ENCODE measurements at places on chromosomes 1 and 21.

- peak; percentile 37 for DNase-seq
Measured at GRCh38 chr1:55696181-55696754, 481.1 kb upstream of the USP24 start.

DNA sequence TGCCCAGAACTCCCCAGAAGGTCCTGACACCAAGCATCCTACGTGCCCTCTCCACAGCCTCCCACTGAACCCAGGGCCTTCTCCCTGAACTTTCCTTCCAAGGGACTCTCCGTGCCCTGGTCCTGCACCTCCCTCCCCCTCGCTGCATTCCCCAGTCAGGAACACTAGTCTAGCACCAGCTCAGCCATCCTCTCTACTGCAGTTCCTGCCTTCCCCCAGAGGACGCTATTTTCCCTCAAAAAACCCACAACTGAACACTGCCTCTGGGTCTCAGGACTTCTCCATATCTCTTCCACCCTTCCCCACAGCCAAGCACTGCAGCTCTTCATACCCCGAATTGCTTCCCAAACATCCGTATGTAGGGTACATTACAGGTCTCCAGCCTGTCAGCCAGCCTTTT is 12.6 kb upstream of the ARTN start:
- no peak for DNase-seq

- DNase-seq: no peak
Measured at GRCh38 chr21:25997788-25998611, 172.6 kb downstream of the APP start.

DNA sequence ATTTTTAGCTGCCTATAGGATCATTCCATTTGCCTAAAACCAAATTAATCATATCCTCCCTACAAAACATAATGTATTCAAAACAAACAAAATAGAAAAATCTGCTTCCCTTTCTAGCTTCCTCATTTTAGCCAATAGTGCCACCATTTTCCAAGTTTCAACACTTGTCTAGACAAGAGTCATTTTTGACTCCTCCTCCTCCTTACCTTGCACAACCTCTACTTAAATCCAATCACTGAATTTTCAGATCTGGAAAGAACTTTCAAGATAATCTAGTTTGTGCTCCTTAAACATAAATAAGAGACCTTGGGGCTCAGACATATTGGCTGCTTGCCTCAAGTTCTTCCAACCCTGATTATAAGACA is 7.4 kb downstream of the STX6 start:
- DNase-seq: no peak

- no peak for DNase-seq
Measured at GRCh38 chr1:10242811-10243210, 32.4 kb downstream of the KIF1B start.

GRCh38 chr1:67855444-67855843 is 22.2 kb upstream of the GNG12 start:
- no peak for DNase-seq

- DNase-seq: no peak
Measured at GRCh38 chr21:16040601-16041000, 310.8 kb downstream of the USP25 start.

DNA sequence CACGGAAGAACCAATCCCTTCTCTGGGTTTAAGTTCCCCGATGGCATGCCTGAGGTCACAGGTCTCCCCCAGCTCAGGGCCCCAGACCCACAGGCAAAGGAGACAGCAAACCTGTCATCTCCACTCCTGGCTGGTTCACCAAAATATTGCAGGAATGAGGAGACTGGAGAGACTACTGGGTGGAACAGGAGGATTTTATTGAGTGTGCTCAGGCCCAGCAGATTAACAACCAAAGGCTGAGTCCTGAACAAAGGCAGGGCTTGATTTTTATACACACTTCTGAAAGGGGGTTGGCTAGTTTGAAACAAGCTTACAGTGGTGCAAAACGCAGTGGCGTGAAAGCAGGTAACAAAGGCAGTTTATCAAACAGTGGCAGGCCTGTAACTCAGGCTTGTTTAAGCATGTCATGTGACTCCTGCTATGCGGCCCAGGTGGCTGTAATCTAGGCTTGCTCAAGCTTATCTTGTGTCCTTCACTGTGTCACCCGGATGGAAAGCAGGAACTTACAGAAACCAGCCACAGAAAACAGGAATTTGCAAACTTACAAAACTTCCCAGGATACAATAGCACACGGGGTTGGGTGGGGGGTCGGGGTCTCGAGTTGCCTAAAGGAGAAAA is 27.4 kb upstream of the KCNJ15 start:
- no peak for DNase-seq

GRCh38 chr1:15950763-15951295 is 25.1 kb downstream of the ZBTB17 start:
- no peak for DNase-seq

GRCh38 chr21:43608225-43608624 is 51.1 kb downstream of the HSF2BP start:
- DNase-seq: no peak

- no peak for DNase-seq
Measured at GRCh38 chr1:9728451-9729295, 77.1 kb downstream of the PIK3CD start.

DNA sequence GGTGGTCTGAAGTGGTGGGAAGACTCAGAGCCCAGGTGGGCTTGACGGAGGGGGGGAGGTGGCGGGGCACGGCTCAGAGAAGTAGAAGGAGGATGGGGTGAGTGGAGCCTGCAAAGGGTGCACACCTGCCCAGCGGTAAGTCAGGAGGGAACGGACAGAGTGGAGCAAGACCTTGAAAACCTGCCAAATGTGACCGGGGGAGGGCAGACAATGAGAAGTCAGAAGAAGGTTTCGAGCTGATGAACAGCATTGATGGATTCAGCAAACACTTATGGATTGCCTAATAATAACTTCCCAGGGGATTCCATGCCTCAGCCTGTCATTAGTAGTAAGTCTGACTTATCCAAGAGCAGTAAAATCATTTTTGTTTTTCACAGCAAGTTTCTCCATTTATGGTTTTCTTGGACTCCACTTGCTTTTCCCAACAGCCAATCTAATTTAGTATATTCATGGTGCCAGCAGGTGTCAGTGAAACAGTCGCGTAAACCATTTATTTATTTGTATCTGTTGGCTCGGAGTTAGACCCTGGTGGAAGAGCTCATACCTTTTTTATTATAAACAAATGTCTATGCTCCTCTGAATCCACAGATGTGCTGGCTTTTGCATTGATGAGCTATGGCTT is 279.1 kb downstream of the PCP4 start:
- DNase-seq: no peak

GRCh38 chr1:245500546-245500945 is 345.8 kb downstream of the KIF26B start:
- DNase-seq: no peak

GRCh38 chr1:4678066-4678717 is 23.8 kb downstream of the AJAP1 start:
- no peak for DNase-seq

DNA sequence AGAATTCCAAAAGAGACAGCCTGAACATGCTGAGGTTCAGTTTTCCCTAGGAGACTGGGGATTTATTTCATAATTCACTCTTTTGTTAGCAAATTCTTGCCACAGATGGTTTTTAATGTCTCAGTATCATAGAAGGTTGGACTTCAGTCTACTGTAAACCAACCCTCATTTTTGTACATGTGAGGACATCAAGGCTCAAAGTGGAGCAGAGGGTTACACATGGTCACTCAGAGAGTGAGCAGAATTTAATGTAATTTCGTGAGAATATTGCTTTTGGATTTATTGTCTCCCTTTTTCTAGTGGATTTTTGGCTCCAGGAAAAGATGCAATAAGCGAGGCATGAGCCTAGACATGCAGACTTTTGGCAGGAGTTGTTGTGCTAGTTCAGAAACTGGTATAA is 210.8 kb upstream of the JUN start:
- DNase-seq: no peak

DNA sequence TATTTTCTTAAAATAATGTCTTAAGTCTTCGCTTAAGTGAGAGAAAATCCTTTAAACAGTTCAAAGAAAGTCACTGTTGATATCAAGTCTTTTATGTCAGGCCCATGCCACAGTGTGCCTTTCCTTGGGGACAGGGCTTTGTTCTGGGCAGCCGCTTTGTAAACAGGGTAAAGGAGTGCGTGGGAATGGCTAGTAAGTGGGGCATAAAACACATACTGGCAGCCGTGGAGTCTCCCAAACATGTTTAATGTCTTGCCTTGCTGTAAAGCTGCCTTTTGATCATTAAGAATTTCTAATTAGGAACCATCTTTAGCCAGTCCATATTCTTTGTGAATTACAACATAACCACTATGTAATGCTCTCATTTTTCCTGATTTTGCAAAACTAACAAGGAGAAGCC is 99.7 kb downstream of the PHTF1 start:
- DNase-seq: no peak

DNA sequence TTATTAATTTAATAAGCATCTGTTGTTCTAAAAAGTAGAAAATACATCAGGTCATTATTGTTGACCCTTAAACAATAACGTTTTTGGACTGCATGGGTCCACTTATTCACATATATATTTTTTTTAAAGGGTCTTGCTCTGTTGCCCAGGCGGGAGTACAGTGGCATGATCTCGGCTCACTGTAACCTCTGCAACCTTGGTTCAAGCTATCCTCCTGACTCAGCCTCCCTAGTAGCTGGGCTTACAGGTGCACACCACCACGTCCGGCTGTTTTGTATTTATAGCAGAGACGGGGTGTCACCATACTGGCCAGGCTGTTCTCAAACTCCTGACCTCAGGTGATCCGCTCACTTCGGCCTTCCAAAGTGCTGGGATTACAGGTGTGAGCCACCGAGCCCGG is 53.0 kb downstream of the DAP3 start:
- no peak for DNase-seq

- no peak for DNase-seq
Measured at GRCh38 chr1:17851056-17851455, 95.9 kb downstream of the ACTL8 start.

- DNase-seq: no peak
Measured at GRCh38 chr1:204409836-204410687, 1.6 kb downstream of the PPP1R15B start.

DNA sequence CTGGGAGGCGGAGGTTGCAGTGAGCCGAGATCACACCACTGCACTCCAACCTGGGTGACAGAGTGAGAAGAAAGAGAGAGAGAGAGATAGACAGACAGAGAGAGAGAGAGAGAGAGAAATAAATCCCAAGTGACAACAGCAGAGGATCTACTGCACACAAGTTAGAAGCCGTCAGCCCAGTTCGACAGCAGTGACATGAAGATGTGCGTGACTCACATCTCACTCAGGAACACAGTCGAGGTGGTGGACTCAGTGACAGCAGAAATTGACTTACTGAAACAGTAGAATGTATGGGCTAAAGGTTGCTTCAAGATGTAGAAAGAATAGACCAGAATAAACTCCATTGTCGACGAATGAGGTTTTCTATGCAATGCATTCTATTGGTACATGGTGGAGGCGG is 77.0 kb upstream of the KRTAP19-8 start:
- DNase-seq: no peak

- peak; percentile 64 for DNase-seq
Measured at GRCh38 chr1:55938376-55938850, 641.0 kb downstream of the PLPP3 start.

DNA sequence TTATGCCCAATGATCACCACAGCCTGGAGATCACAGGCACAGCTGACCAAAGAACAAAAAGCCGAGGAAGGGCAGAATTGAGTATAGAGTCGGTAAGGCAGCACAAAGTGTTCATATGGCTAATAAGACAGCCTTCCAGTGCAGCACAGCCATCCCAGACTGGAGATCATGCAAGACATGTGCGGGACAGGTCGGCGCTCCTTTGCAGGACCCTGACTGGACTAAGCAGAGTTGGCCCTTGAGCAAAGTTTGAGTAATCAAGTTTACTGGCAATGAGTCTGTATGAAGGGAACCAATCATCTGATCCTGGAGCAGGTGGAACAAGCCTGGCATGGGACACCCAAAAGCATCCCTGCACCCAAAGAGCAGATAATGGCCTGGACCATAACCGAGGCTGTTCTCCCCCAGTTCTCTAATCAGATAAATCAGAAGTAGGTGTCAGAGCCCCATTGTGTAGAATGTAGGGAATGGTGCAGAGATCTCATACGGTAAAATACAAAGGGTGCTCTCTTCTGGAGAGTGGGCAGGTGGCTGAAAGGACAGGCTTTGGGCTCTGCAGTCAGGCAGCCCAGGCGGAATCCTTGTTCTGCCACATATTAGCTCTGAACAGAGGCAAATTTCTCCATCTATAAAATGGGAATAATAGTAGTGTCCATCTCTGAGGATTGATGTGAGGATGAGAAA is 10.7 kb upstream of the DNASE2B start:
- no peak for DNase-seq

DNA sequence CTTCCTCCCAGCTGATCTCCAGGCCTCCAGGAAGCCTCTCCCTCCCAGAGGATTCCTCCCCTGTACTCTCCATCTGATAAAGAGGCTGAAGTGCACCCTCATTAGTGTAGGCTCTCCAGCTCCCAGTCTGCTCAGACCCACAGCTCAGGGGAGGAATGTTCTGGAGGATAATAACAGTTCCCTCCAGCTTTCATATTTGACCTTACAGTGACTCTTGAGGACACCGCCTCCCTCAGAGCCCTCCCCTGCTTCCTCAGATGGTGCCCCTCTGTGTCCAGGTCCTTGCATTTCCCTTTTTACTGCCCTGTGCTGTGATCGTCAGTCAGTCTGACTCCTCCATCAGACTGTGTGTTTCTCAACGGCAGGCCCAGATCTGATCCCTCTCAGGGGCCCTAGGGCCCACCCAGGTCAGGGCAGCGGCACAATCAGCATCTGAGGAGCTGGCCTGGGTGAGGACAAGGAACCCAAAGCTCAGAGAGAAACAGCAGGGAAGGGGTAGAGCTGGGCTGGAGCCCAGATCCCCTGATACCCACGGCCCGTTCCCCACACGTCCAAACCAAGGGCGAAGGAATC is 1.1 kb upstream of the SHISAL2A start:
- no peak for DNase-seq

DNA sequence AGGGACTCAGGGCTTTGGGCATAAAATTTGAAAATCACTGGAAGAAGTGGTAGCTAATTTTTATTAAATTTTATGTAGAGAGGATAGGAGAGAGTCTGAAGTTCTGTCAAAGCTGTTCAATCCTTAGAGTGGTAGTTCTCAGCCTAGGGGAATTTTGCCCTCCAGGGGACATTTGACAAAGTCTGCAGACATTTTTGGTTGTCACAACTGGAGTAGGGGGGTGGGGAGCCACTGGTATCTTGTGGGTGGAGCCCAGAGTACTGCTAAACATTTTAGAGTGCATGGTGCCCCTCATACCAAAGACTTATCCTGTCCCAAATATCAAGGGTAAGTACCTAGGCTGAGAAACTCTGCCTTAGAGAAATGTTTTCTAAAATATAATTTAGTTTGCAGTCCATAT is 30.2 kb downstream of the RASAL2 start:
- DNase-seq: no peak

DNA sequence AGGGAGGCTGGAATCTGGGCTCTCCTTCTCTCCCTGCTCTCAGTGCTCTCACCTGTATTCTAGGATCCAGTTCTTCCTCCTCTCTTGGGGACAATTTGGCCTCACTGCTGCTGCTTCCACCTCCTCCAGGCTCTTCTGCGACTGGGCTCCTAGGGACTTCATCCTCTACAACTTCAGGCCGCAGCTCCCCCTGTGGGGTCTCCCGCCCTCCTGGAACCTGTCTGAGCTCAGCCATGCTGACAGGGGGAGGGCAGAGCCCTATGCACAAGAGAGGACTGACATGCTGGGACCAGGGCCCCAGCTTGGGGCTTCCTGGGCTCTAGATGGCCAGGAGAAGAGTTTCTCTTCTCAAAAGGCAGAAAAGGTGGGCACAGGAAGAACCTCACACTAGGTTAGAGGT is 1.0 kb downstream of the SH3BP5L start:
- DNase-seq: no peak
